ENCODE measurements at places on chromosomes 3 and 15.

DNA sequence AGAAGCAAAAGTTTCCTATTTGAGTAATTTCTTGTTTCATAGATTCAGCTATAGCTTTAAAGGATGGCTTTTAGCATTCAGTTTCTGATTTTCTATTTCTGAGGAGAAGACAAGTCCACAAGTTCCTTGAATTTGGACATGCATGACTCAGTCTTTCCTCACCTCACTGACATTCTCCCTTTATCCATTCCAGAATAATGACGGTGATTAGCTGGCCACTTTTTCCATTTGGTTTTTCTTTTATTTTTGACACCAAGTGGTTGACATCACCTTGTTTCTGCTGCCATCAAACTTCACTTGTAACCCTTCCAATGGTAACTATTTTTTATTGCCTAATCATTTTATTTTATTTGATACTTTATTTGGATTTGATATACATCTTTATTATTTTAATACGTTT lies 404.4 kb upstream of the KCNMB2 start:
- DNase-seq = peak; percentile 60

DNA sequence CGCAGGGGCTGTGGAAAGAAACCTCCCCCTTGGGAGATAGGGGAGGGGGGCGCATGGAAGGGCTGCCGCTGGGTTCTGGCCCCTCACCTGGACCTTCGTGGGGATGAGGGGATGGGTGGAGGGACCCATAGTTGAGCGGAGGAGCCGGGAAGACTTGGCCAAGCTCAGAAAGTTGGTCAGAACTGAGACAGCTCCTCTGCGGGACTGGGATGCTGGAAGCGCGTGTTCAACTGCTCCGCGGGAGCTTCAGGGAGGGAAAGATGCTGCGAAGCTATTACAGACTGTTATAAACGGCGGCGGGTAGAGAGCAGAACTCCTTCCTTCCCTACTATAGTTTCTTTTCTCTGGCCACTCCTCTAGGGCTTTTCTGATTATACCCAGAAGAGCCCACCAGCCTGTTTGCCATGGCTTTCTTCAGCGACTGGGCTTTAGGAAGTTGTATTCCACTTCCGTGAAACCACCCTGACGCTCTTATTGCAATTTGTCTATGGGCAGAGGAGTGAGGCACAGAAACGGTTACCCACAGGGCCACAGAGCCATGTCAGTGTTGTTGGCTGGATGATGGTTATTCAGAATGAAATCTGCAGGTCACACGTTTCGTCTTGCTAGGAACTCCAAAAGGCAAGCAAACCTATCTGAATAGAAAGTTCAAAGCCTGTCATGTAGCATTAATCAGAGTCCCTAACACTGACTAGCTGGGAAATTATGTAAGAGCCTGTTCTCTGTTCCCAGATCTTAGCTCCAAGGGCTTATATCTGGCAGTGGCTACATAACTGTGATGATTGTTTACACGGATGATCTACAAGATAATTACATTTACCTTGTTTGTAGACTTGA lies 1.1 kb downstream of the SYNPR start:
- DNase-seq = no peak

DNA sequence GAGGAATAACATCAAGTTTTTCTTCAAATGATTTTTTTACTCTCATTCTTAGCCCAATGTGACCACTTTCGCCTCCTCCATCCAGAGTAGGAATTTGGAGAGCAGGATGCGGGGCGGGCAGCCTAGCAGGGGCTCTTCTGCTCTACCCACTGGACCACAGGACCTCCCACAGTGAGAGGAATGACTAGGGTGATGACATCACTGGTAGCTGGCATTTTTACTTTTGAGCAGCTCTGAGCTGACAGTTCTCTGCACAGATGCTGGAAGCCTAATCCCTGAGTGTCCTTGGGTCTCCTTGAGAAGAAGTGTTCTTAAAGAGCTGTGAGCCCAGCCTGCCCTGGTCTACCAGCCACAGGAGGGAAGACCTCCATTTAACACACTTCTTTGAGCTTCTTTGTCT lies 1.4 kb upstream of the HCN4 start:
- no peak for DNase-seq

DNA sequence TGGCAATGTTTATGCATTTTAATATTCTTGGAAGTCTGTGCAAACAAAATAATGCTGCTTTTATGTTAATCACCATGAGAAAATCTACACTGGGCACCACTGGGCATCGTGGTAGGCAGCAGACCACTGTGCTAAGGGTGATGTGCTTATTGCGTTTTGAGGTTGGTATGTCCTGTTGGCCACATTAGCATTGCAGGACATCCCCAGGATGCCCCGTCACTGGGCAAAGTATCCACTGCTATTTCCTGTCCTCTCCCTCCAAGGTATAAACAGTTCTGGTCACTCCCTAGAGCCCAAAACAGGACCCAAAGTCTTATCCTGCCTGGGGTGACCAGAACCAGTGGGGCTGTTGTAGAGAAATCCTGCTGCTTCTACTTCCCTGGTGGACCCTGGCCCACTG lies 284.2 kb upstream of the ROPN1 start:
- DNase-seq = no peak

GRCh38 chr3:165192610-165193192 lies 3.5 kb downstream of the SLITRK3 start:
- DNase-seq = no peak
